Putamen (tissue), 1 donor: ENCODE measurements at places on chromosomes 7 and 10.

DNA sequence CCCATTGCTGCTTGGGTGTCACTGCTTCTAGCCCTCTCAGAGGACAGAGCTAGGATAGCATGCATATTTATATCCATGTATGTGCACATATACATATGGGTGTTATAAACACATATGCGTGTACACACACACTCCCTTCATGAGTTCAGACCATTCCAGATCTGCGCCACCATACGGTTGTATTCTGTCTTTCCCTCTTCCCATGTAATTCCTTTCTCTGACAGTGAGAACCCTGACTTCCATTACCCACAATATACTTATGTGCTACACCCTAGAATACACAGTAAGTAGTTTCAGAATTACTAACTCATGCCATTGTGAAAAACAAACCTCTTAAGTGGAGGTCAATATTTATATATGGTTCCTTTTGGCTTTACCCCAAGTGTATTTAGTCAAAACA lies 116.6 kb upstream of the SAMD8 start:
- no peak for DNase-seq

DNA sequence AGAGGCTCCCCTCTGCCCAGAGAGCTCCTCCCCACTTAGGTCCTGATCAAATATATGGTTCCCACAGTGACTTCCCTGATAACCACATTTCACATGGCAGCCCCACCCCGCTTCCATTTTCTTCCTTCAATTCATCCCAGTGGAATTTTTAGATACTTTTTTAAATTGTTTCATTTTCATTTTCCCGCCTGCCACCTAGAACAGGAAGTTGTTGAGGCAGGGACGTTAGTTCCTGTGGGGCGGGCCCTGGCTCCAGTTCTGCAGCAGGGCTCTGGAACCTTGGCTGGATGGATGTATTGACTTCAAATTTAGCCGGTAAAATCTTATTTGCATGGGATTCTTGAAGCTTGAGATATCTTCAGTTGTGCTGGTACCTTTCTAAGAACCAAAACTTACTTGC lies 226.6 kb downstream of the PAXIP1 start:
- DNase-seq, result no peak

DNA sequence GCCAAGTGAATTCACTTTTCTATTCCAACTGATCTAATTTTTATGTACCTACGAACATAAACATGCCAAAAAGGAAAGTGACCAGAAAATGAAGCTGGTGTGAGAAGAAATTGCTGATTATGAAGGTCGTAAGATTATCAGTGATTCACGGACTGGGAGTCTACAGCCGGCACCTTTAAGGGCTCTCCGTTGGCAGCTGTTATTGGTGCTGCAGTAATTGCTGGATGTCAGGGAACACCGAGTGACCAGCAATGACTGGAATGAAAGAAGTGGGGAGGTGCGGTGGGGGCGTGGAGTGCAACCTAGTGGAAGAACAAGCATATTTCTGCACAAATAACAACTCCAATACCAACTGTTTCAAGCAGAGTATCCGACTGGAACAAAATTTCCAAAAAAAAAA lies 109.8 kb upstream of the TARP start:
- no peak for DNase-seq

DNA sequence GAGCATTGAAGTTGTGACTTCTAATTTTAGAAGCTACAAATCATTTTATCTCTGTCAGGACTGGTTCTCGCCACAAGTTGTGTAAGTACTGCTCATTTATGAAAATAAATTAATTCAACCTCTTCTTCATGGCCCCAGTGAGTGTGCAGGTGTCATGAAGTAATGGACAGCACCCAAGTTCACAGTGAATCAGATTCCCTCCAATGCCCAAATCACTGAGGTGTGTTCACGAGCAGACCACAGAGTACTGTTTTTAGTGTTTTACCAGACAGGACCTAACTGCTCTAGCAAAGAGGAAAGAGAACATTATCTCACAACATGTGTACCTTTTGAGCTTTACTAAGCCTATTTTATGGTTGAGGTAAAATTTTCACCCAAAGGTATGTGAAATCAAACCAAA lies 980.0 kb downstream of the CNTNAP2 start:
- no peak for DNase-seq

DNA sequence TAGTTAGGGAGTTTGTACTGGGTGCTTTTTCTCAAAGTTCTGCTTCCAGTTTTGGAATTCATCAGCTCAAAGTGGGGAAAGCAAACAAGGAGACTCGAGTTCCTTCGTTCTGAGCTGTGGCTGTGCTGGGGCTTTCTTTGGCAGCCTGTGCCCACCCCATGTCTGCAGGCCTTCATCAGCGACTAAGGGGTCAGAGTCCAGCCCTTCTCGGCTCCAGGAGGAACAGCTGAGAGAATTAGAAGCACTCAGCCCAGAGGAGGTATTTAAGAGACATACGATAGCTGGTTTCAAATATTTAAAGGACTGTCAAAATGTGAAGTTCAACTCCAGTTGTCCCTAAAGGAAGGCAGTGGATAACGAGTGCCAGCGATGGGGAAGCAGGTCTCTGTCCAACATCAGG lies 41.3 kb downstream of the SH3PXD2A start:
- DNase-seq, result no peak

GRCh38 chr7:118214051-118214832 lies 10.3 kb upstream of the ANKRD7 start:
- DNase-seq, result peak; percentile 86
